SK-N-DZ (cell line): ENCODE measurements at places on chromosomes 2 and 18.

- no peak for DNase-seq
These were observed 326.3 kb upstream of the ETAA1 start for GRCh38 chr2:67070826-67071225.

- DNase-seq = no peak
These were observed at the start of gene ANKAR for GRCh38 chr2:189674374-189675112. Gene ANKAR (plus strand): TSS chr2:189674670. CDS start chr2:189676491, 1,821 bp downstream.

- DNase-seq = no peak
These were observed 260.0 kb upstream of the ID2 start for GRCh38 chr2:8421658-8422449.

DNA sequence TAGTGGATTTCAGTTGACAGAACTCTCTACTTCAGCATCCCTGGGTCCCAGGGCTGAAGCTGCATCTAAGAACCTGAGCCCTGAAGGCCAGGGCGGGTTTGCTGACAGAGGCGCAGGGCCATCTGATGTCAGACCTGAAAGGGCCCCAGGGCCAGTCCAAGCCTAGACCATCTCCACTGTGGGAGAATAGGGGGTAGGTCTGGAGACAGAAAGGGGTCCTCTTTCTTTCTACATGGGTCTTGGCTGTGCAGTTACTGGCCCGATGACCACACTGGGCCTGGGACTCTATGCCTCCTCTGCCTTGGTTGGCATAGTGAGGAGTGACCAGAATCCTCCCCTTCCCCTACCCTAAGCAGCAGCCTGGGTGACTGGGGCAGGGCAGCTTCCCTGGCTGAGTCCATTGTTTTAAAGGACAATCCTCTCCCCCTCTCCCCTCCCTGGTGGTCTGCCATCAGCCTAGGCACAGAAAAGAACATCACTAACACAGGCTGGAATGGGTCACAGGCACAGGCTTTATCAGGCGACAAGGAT is 34.5 kb downstream of the HS1BP3 start:
- no peak for DNase-seq

- DNase-seq = peak; percentile 47
These were observed 112.2 kb downstream of the ZFP36L2 start for GRCh38 chr2:43114210-43114609.
